Stimulated activated CD8-positive, alpha-beta memory T cell treated with anti-CD3 and anti-CD28 coated beads, Interleukin-2, amount 100 ng/mL, for 1 hour (primary cell): ENCODE measurements at places on chromosomes 5 and 9.

- no peak for DNase-seq
Observed at GRCh38 chr5:113278976-113279375, 155.8 kb downstream of the TSSK1B start.

DNA sequence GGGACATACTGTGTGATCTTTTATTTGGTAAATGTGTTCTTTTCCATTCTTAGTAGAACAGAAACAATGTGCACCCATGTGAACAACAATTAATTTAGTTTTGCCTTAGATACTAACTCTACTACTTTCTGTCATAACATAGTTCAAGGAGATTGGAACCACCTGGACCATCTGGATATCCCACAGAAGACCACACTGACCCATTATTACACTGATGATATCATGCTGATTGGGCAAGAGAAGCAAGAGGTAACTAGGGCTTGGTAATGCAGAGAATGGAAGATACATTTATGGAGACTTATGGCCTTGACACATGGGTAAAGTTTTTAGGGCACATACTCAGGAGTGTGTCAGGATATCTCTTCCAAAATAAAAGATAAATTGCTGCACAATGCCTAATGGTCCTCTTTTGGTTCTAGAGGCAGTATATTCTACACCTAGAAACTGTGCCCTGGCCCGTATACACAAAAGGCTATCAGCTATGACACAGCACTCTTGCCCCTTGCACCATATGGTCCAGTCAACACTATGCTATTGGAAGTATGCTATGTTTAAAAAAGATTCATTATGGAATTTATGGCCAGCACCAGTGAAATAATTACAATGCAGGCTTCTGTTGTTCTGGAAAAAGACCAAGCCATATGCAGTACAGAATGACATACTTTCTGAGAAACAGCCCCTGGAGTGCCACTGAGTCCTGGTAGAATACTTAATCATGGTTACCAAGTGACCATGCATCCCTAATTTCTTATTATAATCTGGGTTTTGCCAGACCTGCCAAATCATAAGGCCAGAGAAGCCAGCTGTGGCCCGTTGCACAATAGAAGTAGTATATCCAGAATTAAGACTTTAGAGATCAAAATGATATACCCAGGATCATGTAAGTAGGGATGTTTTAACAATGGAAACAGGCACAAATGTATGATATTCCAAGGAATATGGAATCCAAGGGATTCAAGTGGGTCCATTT is 41.6 kb upstream of the MROH2B start:
- no peak for DNase-seq

GRCh38 chr5:151739939-151740335 is 18.5 kb downstream of the ATOX1 start:
- DNase-seq = no peak

DNA sequence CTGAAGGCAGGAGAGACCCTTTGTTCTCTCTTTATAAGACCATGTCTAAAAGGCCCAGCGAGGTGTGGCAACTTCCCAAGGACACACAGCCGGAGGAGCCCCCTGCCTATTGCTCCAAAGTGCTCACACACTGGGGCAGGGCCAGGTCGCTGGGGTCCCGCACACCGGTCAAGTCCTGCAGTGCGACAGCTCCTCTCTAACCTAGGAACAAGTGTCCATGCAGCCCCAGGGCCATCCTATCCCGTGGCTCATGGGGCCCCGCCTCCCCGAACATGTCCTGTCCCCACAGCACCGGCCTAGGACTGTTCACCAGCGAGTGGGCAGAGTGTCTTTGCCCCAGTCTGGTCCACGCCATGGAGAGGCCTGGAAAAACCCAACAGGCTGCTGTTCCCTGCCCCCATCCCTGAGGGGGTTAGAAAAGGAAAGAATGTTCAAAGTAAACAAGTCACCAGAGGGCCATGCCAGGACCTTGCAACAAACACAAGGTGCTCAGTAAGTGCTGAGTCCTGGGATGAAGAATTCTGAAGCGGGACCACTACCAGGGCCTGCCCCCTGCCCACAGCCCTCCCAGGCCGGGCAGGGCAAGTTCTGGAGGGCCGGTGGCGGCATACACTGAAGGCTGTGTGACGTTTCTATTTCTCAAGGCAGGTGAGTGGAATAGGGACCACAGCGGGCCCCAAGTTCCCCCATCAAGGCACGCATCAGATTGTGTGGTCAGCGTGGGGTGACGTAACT is 938 bp downstream of the NINJ1 start:
- no peak for DNase-seq

- DNase-seq = no peak
Observed at GRCh38 chr9:77981332-77981731, 50.3 kb downstream of the GNAQ start.

GRCh38 chr9:37293664-37294524 is 128.6 kb upstream of the GRHPR start:
- DNase-seq = no peak

DNA sequence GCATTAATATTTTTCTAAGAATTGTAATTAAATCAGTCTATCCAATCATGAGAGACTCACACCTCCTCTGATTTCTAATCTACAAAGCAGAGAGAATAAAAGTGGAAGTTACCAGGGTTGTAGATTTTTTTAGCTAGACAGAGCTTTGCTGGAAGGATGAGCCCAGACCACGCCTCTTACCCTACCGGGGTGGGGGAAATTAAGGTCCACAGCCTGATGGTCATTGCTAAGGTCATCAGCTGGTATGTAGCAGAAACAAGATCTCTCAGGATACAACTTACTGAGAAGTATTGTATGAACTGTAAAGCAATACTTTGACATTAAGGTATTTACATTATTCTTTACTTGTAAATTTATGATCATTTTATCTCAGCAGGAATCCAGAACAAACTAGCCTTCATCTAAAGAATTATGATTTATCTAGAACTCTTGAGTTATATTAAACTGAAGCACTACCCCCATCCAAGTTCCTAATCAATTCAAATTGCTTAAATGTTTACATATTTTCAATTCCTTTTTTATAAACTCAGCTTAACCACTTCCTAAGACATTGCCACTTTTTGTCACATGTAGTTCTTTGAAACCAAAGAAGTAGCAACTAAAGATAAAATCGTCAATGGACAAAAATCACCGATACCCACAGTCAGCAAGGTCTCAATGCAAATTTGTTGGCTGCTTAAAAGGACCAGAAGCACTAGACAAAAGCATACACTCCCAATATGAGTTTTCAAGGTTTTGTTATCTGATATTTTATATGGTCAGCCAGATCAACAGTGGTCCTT is 225.8 kb upstream of the DAPK1 start:
- DNase-seq = no peak

DNA sequence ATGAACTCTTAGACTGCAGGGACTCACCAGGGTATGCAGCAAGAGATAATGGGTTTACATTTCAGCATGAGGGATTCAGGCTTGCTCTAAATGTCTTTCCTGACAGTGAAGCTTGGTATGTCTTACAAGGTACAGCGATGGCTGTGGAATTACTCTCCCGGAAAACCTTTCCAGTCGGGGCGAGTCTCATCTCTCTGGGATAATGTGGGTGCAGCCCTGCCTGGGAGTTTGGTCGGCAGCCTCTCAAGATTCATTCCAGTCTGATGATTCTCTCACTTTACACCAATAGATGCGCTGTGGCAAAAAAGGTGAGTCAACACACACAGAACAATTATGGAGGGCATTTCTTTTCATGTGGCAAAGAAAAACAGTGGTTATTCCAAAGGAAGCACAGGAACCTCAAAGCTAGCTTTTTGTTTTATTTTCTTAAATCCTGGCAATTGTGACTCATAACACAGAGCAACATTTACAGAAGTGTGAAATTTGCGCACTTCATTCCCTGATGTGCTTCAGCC is 190.3 kb downstream of the DCP2 start:
- no peak for DNase-seq

DNA sequence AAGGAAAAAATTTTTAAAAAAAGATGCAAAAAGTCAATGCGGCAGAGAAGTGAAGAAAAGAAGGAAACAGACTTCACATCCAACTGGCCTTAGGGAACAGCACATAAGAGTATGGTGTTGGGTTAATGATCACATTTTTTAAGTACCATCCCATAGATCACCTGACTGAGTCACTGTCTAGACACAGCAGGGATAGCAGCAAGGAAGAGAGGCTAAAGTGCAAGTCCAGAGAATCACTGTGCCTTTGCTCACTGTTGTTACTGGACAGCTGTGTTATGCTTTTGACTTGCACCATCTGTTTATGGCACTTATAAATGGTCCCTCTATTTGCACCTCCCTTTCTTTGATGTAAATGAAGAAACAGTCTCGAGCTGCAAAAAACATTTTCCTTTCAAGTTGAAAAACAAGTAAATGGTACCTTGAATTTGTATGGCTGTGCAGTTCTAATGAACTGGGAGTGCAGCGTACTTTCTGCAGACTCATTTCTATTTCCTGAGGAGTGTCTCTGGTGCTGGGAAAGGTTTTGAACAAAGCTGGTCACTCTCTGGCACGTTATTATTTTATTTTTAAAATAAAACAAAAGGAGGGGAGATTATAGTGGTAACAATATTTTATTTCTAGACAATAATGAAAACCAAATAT is 84.2 kb downstream of the TRPM6 start:
- DNase-seq = no peak

GRCh38 chr9:129322641-129323375 is 144.7 kb upstream of the IER5L start:
- DNase-seq = no peak
